ENCODE measurements at places on chromosomes 2 and 18.
A peak's percentile ranks its signal among the peaks of the same experiment; 100 is the strongest.

- DNase-seq: no peak
Measured at GRCh38 chr2:170586571-170587095, 128.5 kb upstream of the SP5 start.

DNA sequence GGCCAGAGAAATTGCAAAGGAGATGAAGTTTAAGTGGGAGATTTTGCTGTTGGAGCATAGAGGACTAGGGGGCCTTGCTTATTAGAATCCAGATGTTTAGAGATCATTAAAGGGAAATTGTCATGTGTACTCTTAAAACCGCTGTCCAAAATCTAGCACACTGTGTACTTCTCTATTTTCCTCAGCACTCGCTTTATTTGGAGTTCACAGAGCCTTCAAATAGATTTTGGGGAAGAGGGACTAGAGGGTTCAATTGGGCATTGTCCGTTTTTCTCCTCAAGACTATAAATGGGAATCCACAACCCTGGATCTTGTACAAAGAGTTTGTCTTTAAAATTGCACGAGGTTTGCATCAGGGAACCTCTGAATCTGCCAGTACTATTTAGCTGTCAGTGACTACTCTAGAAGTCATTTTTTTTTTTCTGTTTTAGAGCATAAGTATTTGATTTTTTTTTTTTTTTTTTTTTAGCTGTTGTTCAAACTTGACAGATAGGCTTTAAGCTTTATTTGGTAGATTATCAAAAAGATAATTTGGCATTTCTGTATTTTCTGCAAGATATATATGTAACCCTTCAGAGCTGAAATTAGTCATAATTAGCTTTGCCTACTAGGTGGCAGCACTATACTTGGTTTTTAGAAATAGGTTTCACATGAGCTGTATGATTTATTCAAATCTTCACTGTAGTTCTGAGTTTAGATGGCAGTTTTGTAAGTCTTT, 14.2 kb downstream of the PMS1 start:
- DNase-seq: peak; percentile 56

DNA sequence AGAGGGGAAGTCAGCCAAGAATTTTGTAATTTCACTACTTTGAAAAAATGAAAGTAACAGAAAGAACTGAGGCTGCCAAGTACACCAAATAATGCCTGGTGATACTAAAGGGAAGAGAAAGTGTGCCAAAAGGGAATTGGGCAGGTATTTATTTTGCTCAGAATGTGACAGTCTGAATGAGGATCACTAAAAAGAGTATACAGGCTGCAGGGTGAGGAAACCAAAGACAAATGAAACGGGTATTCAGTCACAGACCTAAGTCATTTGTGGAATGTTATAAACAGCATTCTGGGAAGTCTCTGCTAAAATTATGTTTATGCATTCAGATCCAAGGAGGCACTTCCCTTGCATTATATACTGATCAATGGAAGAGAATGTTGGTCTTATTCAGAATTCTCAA, 418.6 kb upstream of the SLC39A10 start:
- peak; percentile 22 for DNase-seq

DNA sequence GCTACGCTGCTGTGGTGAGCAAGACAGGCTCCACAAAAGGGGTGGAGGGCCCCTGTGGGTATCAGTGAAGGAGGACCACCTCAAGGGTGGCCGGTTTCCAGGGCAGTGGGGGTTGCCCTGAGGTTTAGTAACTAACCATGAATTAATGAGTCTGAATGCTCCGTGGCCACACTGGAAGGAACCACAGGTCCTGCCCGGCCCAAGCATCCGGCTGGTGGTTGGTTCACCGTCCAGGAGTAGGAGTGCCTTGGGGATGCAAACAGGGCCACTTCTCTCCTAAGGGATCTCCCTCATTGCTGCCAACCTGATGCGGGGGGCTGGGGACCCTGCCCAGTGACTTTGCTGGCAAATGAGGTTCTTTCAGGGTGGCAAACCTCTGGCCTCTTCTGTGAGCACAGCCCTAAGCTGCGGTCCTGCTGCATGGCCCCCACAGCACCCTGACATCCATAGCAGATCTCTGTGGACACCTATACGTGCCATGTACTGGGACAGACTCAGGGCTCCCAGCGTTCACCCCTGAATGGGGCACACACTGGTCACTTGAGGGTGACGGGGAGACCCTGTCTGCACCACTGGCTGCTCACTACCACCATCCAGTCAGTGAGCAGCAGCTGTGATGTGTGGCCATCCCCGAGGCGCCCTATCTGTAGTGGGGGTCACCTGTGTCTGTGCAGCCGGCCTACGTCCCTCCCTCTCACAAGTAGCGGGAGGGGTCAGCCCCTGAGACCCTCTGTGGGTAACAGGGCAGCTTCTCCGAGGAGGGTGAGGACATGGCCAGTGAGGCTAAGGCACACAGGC, 41.6 kb downstream of the HS6ST1 start:
- no peak for DNase-seq

DNA sequence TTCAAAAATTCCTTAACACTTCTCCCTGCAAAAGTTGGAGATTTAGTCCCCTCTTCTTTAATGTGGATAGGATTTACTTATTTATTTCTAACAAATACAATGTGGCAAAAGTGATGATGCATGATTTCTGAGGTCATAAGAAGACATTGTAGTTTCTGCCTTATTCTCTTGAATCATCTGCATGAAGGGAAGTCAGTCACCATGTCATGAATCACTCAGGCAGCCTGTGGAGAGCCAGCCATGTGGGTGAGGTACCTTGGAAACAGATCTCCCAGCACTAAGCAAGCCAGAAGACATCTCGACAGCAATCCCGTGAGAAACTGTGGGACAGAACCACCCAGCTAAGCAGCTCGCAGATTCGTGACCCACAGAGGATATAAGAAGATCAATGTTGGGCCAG, 2.7 kb upstream of the ZC3H8 start:
- no peak for DNase-seq

DNA sequence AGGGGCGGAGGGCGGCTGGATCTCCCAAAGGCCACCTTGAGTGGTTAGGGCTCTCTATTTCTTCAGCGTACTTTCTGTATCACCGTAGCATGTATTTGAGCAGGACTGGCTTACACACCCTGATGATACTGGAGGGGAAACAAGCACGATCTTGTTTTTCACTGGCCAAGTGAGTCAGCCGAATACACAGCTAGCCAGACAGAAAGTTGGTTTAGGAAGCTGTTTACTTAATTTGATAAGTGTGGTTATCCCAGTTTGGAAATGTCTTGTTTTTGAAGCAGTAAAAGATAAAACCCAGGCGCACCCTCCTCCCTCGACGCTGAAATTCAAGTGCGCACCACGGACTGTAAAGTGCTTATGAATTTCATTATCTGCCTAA, 582 bp downstream of the RIOK3 start:
- DNase-seq: peak; percentile 36

GRCh38 chr2:127200962-127201361, 19.1 kb downstream of the CYP27C1 start:
- no peak for DNase-seq

GRCh38 chr18:38951633-38952032, 1386.0 kb upstream of the CELF4 start:
- no peak for DNase-seq

GRCh38 chr2:71948781-71949536, 198.7 kb downstream of the CYP26B1 start:
- no peak for DNase-seq

DNA sequence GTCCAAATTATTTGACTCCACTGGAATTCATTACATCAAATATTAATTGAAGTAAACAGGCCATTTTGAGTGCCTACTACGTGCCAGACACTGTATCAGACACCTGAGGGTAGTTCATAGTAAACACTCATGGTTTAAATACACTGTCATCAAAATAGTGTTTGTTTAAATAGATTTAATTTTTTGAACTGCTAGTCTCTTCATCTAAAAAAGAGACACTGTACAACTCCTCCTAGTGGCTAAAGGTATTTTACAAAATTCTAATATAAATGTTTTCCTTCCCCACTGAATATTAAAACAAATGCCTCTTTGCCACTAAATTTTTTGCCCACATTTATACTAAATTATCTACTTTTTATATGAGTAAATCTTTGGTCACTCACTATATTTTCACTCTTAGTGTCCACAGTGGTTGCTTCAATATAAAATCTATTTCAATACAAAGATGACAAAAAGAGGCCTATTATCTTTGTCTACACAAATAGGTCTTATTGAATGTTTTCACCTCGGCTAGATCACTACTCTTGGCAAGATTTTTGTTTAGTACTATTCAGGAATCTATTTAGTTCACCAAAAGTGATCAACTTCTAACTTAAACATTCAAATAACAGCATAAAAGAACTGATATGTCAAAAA, 122.1 kb downstream of the TMEM247 start:
- DNase-seq: peak; percentile 19

- DNase-seq: no peak
Measured at GRCh38 chr2:240856151-240856980, 12.3 kb upstream of the AGXT start.

GRCh38 chr2:220296174-220296573, 668.7 kb downstream of the SLC4A3 start:
- peak; percentile 29 for DNase-seq

Measured in tongue (tissue), 3 donors.